ENCODE measurements at places on chromosomes 3 and 15. TPM values are rescaled to one million over a fixed set of nuclear protein-coding genes. Genes with fewer than 3 reads are reported as not detected.

DNA sequence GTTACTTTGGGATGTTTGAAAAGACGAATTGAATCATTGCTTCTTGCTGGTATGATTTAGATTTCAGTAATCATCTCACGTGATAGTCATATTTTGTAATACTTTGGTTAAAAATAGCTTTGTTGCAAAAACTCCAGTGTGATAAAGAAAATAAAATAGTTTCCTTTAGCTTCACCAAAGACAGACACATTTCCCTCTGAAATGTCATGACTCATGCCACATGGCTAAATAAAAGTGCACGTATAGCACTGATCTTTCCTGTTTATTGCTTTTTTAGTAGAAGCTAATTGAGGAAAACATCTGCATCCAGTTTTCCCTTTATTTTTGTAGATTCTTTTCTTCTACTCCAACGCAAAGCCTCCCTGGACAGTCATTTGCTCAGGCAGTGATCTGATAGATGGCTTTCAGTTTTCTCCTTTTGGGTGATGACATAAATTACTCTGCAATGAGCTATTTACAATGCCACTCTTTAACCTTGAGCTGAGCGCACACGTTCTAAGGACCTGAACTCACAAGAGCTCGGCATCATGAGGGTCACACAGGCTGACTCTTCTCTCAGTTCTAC, 84.9 kb downstream of the ARNT2 start:
- no peak overlapping the region for H3K27ac ChIP-seq
- DNase-seq, result no peak
- no peak overlapping the region for H3K4me3 ChIP-seq
- H3K4me1 ChIP-seq, result no peaks in the 10 kb centered on the region
- H3K27me3 ChIP-seq, result no peaks in the 10 kb centered on the region
- H3K36me3 ChIP-seq, result no peaks in the 10 kb centered on the region

The ALDH1A2 gene
- total RNA-seq, result 1.2 TPM

The XRN1 gene
- total RNA-seq, result 31.9 TPM

DNA sequence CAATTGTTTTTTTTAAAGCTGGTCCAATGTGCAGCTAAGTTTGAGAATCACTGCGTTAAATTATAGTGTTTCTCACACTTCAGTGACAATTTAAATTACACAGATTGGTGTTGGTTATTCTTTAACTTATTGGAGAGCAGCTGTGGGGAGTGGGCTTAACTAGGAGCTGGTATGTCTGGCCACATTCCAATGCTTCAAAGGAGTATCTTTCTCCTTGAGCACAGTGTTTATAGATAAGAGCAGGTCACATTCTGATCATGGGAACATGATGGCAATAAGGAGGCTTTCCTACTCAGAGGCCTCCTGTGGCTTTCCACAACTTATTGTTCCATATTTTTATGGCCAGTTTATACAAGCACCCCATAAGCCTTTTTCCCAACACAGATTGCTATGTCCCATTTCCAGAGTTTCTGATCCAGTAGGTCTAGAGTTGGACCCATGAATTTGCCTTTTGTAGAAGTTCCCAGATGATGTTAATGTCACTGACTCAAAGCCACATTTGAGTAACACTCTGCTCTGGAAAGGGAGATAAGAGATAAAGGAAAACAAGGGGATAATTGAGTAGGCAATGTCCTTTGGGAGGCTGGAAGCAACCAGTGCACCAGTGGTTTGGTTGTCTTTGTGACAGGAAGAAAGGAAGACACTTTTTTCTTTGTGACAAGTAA, 33.0 kb upstream of the PLSCR4 start:
- no peak for DNase-seq
- no peaks in the 10 kb centered on the region for H3K27me3 ChIP-seq
- H3K36me3 ChIP-seq, result no peaks in the 10 kb centered on the region
- H3K4me1 ChIP-seq, result no peaks in the 10 kb centered on the region
- no peak overlapping the region for H3K4me3 ChIP-seq

DNA sequence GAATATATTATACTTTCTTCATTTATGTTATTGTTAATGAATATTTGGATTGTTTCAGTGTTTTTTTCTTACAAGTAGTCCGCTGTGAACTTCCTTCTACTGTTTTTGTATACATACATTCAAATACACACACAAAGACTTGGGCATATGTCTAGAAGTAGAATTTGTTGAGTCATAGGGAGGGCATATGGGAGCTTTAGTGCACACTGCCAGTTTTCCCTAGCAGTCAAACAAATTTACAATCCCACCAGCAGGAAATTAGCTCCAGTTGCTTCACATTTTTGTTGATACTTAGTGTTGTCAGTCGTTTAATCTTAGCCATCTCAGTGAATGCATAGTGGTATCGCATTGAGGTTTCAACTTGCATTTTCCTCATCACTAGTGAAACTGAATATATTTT, 492.3 kb downstream of the DIPK2A start:
- no peaks in the 10 kb centered on the region for H3K27me3 ChIP-seq
- no peaks in the 10 kb centered on the region for H3K36me3 ChIP-seq
- no peaks in the 10 kb centered on the region for H3K4me1 ChIP-seq

- no peaks in the 10 kb centered on the region for H3K36me3 ChIP-seq
- DNase-seq, result no peak
- H3K27ac ChIP-seq, result no peak overlapping the region
- no peaks in the 10 kb centered on the region for H3K4me1 ChIP-seq
These were observed 290.7 kb downstream of the GBE1 start for GRCh38 chr3:81470524-81471278.

The SEMA4B gene
- 38.8 TPM for total RNA-seq

The TRPM1 gene
- total RNA-seq, result not detected

DNA sequence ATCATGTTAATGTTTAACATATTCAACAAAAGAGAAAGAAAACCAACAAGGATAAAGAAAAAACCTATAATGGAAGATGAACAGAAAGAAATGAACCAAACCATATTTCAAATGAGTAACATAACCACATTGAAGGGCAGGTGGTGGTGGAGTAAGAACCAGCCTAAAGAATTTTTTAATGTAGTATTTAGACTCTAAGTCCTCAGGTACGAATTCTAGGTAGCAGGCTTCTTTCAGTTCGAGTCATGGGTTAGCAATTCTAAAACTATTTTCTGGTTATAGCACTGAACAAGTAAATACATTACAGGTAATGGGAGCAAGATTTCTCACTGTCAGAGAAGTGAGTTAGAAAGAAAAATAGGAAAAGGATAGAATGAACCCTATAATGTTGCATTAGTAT, 24.4 kb downstream of the DCBLD2 start:
- H3K27me3 ChIP-seq, result no peaks in the 10 kb centered on the region
- H3K4me1 ChIP-seq, result no peaks in the 10 kb centered on the region
- no peak overlapping the region for H3K4me3 ChIP-seq
- no peaks in the 10 kb centered on the region for H3K36me3 ChIP-seq
- DNase-seq, result no peak

The DLL4 gene
- total RNA-seq, result 3.8 TPM
